RCC 7860 (cell line): ENCODE measurements at places on chromosomes 16 and 17.
A peak's percentile ranks its signal among the peaks of the same experiment; 100 is the strongest.

- DNase-seq, result no peak
Measured at GRCh38 chr17:73240561-73240960, 21.1 kb downstream of the CPSF4L start.

DNA sequence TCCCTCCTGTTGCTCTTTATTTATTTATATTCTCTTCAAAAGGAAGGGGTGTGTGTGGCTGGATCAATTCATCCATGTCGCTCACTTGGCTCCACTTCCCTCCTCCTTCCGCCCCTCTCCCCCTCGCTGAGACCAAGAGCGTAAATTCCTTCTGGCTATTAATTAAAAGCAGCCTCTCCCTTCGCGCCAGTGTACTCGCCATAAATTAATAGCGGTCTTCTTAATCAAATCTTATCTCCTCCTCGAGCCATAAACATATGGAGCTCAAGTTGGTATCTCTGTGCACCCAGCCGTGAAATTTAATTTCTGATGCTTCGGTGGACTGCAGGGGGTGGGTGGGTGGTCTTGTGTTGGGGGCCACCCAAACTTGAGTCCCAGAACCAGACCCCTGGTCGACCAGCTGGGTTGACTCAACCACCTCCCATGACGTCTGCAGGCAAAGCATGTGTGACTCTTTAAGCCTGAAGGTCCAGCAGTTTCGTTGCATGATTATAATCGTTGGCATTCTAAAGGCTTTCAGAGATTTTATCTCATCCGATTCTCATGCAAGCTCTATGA, 57.9 kb downstream of the SDK2 start:
- no peak for DNase-seq

DNA sequence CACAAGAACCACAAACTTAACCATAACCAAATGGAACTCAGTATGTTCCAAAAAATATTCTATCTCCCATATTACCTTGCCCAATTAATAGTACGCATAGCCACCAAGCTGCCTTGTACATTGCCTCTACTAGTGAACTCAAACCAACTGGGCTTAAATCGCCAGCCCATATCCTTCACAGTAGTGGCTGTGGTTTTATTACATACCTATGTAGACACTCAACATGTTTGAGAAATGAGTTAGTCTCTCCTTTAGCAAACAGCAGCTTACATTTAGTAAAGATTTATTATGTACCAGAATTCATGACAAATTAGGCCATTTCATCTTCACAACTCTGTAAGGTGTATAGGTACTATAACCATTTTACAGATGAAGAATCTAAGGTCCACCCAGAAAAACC, 41.4 kb downstream of the GRB2 start:
- peak; percentile 73 for DNase-seq

GRCh38 chr17:66637491-66637890, 197.4 kb upstream of the CACNG5 start:
- DNase-seq, result peak; percentile 79

DNA sequence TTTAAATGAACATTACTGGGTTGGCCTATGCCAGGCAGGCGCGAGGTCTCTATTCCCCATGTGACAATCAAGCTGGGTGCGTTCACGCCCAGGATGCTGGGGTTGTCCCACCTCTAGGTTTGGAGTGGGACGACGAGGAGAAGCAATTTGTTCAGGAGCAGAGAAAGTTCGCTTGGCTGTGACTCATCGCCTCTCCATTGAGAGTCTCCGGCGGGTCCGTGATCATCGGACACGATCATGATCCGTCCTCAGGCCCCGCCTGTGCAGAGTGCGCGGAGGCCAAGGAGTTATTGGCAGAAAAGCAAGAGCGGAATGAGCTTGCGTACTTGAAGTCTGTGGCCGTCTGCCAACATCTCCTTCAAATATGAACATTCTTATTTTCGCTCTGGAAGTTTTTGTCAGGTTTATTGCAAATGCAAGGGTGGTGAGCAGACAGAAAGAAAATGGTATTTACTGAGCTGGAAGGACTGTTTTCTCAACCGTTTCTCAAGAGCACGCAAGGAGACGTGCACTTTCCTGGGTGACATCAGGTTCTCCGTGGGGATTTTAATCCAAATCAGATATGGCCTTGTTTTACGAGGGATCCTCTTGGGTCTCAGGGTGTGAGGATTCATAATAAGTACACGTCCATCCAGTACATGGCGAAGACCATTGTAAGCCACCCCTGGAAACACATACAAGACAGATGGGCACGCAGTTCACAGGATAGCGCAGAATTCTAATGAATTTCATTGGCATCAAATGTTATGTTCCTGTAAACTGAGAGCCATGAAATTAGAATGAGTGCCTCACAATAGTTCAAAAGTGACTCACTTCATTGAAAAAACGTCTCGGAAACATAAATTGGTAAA, 70.1 kb upstream of the CREBBP start:
- peak; percentile 67 for DNase-seq

DNA sequence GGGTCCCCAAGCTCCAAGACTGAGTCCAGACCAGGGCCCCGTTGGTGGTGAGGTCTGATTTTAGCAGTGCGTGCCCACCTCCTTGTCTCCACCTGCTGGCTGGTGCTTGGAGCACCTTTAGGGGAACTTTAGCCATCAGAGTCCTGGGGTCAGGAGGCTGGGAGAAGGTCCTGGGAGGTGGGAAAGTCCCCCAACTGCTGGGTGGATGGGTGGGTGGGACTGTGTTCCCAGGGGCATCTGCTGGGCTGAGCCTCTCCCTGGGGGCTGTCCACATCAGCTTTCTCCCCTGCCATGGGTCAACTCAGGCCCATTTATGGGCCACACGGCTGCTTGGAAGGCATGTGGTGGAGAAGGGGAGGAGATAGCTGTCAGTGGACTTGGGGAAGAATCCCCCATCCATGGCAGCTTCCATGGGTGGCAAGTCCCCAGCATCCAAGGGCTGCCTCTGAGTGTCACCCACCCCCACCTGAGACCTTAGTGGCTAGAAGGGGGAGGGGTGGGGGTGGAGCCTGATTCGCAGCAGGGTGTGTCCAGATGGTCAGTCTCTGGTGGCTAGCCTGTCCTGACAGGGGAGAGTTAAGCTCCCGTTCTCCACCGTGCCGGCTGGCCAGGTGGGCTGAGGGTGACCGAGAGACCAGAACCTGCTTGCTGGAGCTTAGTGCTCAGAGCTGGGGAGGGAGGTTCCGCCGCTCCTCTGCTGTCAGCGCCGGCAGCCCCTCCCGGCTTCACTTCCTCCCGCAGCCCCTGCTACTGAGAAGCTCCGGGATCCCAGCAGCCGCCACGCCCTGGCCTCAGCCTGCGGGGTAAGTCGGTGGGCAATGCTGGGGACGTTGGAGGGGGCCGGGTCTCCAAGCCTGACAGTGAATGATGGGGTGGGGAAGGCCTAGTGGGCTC, at the start of gene TRPV2:
Gene TRPV2, plus strand, starts transcription at position 541 of the 894 bp plus-strand sequence. CDS start 2,098 bp downstream, outside the sequence.
- DNase-seq, result no peak

DNA sequence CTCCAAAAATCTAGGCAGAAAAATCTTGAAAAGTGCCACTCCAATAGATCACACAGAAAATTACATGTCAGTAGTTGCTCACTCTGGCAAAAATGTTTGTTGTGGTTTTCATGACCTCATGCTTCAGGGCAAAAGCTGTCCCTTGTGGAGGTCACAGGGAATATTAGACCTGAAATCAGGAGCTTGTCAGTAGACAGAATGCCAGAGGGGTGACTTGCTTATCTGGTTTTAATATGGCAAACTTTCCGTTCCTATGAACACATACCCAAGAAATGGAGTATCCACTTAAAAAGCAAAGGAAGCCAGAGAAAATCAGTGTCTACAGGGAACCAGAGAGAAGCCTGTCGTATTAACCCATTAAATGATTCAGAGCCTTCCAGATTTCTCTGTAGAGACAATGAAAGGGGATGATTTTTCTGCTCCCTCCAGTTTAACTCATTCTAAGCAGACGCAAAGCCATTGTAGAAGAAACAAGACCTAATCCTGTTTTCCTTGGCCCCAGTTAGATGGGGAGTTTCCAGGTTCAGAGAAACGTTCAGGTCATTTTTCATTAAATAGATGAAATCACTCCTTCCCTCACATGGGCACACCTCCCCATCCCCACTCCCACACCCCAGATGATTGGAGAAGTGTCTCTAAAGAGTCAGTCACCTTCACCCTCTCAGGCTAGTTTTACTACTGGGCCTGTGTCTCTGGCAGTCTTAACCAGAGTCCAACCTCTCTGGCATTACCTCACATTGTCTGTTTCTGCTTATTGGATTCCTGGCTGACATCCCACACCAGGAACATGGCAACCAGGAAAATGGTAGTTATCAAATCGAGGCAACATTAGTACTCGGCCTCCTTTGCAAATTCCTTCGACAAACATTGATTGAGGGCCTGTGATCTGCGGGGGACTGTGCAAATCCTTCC, 6.0 kb downstream of the SOX9 start:
- peak; percentile 94 for DNase-seq

- DNase-seq, result no peak
Measured at GRCh38 chr17:45404870-45405249, 27.8 kb downstream of the ARHGAP27 start.

DNA sequence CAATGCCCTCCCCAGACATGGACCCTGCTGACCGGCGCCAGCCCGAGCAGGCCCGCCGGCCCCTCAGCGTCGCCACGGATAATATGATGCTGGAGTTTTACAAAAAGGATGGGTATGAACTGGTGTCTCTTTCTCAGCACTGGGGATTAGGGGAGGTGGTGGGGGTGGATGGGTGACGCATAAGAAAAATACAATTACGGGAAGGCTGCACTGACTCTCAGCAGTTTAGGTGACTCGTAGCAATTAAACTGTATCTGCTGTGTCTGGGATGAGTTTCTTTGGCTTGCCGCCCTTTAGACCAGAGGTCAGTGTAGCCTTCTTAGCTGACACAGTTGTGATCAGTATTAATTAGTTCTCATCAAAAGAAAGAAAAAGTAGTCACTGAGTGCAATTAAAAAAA, 59.0 kb downstream of the ELAC2 start:
- no peak for DNase-seq

GRCh38 chr16:89600956-89601355, 12.5 kb upstream of the DPEP1 start:
- DNase-seq, result no peak

- no peak for DNase-seq
Measured at GRCh38 chr17:77432742-77433141, 292.0 kb downstream of the SEC14L1 start.

DNA sequence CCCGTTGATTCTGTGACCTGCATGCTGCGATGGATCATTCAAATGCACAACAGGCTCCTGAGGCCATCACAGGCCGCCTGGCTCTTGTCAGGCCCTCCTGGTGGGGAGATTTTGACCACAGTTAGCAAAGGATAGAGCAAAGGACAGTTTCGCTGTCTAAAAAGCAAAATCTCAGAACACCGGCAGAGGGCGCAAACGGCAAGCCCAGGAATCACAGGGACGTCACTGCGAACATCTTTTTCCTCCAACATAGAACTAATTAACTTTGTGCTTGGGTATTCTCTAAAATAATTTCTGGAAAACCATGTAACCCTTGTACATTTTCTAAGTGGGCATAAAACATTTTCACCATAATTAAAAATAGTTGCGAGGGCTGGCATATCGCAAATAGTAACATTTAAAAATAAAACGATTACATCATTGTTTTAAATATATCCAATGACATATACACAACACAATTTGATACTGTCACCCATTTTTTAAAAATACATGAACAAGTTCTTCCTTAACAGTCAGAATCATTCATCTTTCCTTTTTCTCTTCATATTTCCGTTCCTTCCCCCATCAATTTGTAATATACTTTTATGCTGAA, 19.7 kb upstream of the SLC47A1 start:
- peak; percentile 35 for DNase-seq

DNA sequence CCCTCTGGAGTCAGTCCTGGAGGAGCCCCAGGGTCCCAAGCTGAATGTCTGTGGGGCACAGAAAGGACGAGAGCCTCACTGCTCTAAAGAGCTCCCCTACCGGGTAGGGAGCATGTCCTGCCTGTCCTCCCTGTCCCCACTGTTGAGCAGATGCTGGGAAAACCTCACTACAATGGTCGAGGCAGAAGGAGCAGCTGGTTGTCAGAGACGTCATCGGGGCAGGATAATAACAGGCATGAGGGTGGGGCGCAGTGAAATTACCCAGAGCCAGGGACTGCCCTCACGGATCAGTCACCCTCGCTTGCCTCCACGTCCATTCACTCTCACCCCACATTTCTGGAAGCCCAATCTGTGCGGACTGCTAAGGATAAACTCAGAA, 538 bp downstream of the TM4SF5 start:
- no peak for DNase-seq

GRCh38 chr16:46648656-46649055, 27.5 kb upstream of the SHCBP1 start:
- DNase-seq, result no peak

GRCh38 chr16:11609474-11610120, 22.9 kb upstream of the LITAF start:
- DNase-seq, result peak; percentile 96

- no peak for DNase-seq
Measured at GRCh38 chr16:11432856-11433395, 87.7 kb downstream of the RMI2 start.

- no peak for DNase-seq
Measured at GRCh38 chr17:17722081-17722905, 41.0 kb downstream of the RAI1 start.

- DNase-seq, result no peak
Measured at GRCh38 chr16:49890876-49891275, 35.0 kb upstream of the ZNF423 start.

GRCh38 chr17:82178499-82179261, 34.0 kb downstream of the CCDC57 start:
- DNase-seq, result no peak

- DNase-seq, result no peak
Measured at GRCh38 chr17:17051791-17052461, 9.7 kb downstream of the MPRIP start.

GRCh38 chr17:1438593-1439083, 17.4 kb downstream of the CRK start:
- DNase-seq, result peak; percentile 14

- DNase-seq, result peak; percentile 50
Measured at GRCh38 chr17:34171245-34171818, 83.8 kb upstream of the CCL2 start.

GRCh38 chr17:69815406-69815805, 259.6 kb upstream of the KCNJ16 start:
- no peak for DNase-seq

DNA sequence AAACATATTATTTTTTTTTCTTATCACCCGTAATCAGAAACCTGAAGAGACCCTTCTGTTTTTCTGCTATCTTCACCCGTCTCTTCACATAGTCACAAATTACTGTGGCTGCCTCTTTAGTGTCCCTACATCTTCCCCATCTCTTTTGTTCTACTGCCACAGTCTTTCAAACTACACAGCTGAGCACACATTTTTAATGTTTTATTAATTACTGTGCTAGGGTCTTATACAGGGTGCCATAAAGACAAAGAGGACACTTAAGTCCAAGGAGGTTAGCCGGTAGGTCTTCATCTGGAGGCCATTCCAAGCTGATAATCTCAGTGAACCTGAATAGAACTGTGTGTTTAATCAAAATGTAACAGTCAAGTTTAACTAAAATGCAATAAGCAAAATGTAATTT, 20.7 kb downstream of the CNTNAP4 start:
- DNase-seq, result no peak

GRCh38 chr16:84940670-84941551, 70.4 kb downstream of the ZDHHC7 start:
- DNase-seq, result no peak
